CD4-positive, alpha-beta T cell treated with Interleukin-17A for 1 hour (primary cell): ENCODE measurements at places on chromosomes 7 and 10.

DNA sequence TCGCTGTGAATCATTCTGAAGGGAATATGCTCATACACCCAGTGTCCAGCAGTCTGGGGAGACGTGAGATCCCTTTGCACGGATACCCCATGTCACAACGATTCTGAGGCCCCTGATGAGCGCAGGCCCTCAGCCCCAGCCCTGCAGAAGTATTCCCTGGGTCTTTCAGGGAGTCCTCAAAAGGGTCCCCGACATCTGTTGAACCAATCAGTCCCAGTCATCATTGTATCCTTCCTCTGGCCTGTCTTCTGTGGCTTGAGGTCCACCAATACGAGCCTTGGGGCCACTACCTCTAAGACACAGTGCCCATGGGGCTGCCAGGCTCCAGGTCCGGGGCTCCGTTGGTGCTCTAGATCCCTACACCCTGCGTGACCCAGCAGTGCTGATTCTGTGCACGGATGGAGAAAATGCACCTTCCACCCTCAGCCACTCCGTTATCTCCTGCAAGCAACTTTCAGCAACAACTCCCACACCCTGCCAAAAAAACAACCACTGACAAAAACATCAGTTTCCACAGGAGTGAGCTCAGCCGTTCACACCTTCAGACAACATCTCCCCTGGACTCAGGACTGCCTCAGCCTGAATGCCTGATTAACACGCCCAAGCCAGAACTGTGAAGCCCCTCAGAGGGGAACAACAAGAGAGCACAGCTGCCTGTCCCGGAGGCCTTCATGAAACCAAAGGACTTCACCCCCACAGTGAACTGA is 46.9 kb upstream of the KDM7A start:
- no peak for DNase-seq

- DNase-seq = no peak
These were observed 564.1 kb downstream of the ATRNL1 start for GRCh38 chr10:115657161-115657860.

DNA sequence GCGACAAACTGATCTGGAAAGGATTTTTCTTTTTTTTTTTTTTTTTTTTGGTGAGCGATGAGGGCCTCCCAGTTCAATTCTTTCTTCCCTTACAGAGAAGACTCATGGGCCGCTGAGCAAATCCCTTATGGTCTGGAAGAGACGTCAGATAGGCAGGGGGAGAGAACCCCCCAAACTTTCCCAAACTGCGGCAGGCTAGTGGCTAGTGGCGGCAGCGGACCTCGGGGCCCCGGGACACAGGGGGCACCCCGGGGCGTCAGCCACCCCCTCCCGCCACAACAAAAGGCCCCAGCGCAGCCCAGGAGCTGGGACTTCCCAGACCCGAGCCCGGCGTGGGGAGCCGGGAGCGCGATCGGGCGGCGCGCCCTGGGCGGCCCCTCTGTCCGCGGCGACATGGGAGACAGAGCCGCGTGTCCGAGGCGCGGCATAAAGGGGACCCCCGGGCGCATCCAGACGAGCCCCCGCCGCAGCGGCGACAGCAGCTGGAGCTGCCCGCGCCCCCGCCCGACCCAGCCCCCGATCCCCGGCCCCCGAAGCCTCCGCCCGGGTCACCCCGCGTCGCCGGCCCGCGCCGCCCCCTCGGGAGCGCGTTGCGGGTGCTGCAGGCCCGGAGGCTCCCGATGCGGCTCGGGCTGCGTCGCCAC is 755 bp downstream of the FAM171A1 start:
- peak; percentile 25 for DNase-seq

DNA sequence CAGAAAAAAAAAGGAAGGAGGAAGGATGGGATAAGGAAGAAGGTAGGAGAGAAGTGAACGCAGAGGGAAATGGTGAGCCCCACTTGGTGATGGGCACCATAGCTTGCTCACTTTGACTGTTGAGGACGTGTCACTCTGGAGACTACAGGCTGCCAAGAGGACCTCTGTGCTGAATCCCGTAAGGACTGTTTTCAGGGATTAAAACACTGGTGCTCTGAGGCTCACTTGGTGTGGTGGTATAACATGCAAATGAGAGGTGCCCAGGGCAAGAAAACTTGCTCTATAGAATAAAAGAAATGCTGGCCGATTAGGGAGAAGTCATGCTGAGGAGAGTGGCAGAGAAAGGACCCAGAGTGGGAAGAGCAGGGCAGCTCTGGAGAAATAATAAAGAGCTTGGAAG is 5.3 kb upstream of the IL2RA start:
- no peak for DNase-seq

DNA sequence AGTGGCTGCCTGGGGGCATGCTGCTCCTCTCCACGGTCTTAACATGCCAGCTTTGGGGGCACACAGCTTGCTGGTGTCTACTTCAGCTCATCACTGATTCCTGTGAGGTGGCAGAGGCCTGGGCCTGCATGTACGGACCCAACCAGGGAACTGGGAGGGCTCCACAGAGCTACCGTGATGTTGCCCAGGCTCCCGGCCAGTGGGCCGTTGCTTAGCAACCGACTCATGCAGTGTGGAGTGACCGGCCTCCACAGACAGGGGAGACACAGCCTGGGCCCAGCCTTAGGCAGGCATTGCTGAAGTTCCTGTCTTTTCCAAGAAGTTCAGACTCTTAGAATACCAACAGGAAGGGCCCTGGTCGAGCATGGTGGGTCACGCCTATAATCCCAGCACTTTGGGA is 25.8 kb upstream of the SH2B2 start:
- no peak for DNase-seq

DNA sequence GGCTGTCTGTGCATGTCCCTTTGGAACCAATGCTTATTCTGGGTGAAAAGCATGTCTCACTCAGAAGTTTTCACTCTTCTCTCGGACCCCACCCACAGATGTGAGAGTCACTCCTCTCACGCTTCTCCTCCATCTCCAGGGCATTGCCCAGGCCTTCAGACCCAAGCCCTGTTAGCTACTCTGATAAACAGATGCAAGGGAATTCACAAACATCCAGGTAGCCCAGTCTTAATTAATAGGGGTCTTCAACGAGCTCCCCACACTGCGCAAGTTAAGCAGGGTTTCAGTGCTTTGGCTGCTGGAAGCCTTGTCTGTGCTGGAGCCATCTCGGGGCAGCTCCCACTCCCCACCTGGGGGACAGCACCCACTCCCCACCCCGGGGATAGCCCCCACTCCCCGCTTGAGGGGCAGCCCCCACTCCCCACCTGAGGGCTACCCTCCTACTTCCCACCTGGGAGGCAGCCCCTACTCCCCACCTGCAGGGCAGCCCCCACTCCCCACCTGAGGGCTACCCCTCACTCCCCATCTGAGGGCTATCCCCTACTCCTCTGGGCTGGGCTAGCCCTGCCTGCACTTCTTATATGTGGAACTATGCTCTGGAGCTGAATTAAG is 8.7 kb downstream of the PKD1L1 start:
- no peak for DNase-seq

GRCh38 chr7:96284835-96285234 is 37.1 kb downstream of the SLC25A13 start:
- DNase-seq = no peak

DNA sequence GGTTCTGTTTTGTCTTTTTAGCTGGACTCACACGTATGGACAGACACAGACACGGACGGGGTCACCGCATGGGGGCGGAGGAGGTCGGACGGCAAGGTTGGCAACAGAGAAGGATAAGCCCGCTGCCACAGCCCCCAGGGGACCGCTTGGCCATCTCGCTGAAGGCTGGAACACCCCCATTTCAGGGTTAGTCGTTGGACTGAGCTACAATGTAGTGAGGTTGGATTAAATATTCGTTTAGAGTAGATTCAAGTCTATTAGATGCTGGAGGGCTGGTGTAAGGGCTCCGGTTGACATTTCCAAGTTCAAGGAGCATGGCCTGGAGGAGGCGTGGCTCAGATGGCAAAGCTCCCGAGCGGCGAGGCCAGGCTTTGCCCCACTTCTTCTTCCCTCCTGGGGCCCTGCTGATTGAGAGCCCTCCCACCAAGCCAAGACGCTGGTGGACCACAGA is 35.2 kb downstream of the PPIF start:
- no peak for DNase-seq

DNA sequence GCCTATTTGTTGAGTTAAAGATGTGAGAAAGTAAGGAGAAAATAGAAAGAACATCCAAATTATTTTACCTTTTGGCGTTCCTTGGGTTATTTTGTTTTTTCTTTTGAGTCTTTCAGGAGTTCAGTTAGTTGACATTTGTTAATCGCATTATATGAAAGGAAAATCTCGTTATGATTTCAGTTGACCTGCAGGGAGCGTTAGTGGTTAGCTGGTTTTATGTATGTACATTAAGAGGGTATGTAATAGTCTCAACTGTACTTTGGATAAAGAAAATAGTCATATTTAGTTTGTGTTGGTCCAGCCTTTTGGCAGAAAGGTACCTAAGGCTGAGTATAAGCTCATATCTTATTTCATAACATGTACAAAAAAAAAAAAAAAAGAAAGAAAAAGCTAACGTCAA is 4.0 kb downstream of the BMPER start:
- no peak for DNase-seq

GRCh38 chr10:24344279-24344678 is 135.3 kb downstream of the KIAA1217 start:
- no peak for DNase-seq
